ENCODE measurements at places on chromosomes 2 and 18. TPM values are rescaled to one million over a fixed set of nuclear protein-coding genes. Genes with fewer than 3 reads are reported as not detected.

The FAM237A gene
- not detected for polyA plus RNA-seq

The CCDC178 gene
- polyA plus RNA-seq = 0.43 TPM

The LRRC30 gene
- 5.2 TPM for polyA plus RNA-seq

The DSC2 gene
- 3.1 TPM for polyA plus RNA-seq

The IL1R1 gene
- 9.7 TPM for polyA plus RNA-seq

The POTEJ gene
- 0.07 TPM for polyA plus RNA-seq

The SULT1C4 gene
- polyA plus RNA-seq = 22.0 TPM

The POTEF gene
- 0.50 TPM for polyA plus RNA-seq

The EFEMP1 gene
- 23.0 TPM for polyA plus RNA-seq

The TMEM150A gene
- polyA plus RNA-seq = 7.7 TPM

The SIX3 gene
- polyA plus RNA-seq = 0.06 TPM

The CHPF gene
- 74.6 TPM for polyA plus RNA-seq

The CTAGE1 gene
- polyA plus RNA-seq = not detected

The WDR33 gene
- polyA plus RNA-seq = 27.2 TPM

All from muscle of leg (tissue), 16 donors.